ENCODE measurements at places on chromosomes 6 and 20.

GRCh38 chr6:41682056-41682477, 43.8 kb downstream of the MDFI start:
- H3K27me3 ChIP-seq: peaks cover 16% of the 10 kb centered on the region
- H3K27ac ChIP-seq: peak overlapping the region; percentile 45
- peaks cover 33% of the 10 kb centered on the region for H3K36me3 ChIP-seq
- H3K4me1 ChIP-seq: peaks cover 27% of the 10 kb centered on the region

DNA sequence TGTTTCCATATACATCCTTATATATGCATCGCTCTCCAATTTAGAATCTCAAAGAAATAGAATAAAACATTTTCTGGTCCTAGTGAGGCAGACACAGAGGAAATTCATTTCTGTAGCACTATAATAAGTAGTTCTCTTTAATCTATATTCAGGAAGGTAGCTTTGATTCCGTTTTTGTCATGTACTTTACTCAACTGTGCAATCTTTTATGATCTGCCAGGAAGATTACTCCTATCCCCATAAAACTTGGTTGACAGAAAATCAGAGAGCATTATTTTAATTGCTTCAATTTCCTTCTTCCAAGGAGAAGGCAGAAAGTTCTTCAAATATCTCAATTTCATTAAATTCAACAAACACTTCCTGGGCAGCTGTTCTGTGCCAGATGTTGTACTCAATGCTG, 10.6 kb upstream of the CLIC5 start:
- H3K27me3 ChIP-seq: peaks cover 16% of the 10 kb centered on the region
- no peaks in the 10 kb centered on the region for H3K36me3 ChIP-seq
- H3K4me3 ChIP-seq: no peak overlapping the region
- H3K27ac ChIP-seq: no peak overlapping the region

DNA sequence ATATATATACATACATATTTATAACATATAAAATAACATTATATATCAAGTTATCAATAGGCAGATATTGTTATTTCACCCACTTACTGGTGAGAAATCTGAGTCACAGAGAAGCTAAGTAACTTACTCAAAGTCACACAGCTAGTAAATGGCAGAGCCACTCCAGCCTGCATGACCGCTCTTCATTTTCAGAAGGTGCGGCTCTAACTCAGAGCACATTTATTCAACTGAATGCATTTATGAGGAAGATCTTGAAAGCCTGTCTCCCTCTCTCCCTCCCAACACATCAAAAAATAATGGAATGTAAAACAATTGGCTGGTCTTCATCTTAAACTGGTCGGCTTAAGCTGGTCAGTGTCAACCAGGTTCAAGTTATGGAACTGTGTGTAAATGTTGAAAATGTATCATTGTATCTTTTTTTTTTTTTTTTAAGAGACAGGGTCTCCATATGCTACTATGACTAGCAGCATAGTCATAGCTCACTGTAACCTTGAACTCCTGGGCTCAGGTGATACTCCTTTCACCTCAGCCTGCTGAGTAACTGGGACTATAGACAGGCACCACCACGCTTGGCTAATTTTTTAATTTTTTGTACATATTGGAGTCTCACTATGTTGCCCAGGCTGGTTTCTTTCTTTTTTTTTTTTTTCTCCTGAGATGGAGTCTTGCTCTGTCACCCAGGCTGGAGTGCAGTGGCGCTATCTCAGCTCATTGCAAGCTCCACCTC, 70.7 kb upstream of the NCOA3 start:
- H3K27me3 ChIP-seq: no peaks in the 10 kb centered on the region
- no peaks in the 10 kb centered on the region for H3K36me3 ChIP-seq
- H3K27ac ChIP-seq: no peak overlapping the region
- DNase-seq: no peak
- peaks cover 3% of the 10 kb centered on the region for H3K4me1 ChIP-seq

- H3K4me3 ChIP-seq: peak overlapping the region; percentile 93
- peak overlapping the region; percentile 69 for H3K27ac ChIP-seq
- H3K27me3 ChIP-seq: no peaks in the 10 kb centered on the region
- peak; percentile 86 for DNase-seq
Observed at GRCh38 chr6:29628419-29629281, 4.3 kb downstream of the GABBR1 start.

- no peaks in the 10 kb centered on the region for H3K27me3 ChIP-seq
- no peak for DNase-seq
- H3K4me1 ChIP-seq: peaks cover 9% of the 10 kb centered on the region
- no peak overlapping the region for H3K27ac ChIP-seq
- H3K36me3 ChIP-seq: peaks cover 67% of the 10 kb centered on the region
Observed at GRCh38 chr6:161138543-161139303, 135.1 kb downstream of the AGPAT4 start.

DNA sequence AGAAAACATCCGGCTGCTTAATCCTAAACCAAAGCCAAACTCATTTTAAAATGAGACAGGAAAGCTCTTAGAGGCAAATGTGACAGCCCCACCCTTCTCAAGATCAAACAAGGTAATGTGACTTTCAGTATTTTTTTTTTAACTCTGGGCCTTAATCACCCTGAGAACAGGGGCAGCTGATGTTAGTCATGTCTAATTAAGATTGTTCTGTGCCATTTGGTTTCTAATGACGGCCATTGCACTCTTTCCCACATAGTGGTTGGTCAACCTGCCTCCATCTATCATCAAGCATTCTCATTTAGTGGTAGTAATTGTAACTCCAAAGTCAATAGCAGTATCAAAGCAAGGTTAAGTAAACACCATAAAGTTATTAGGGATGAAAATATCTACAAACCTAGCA, 191.6 kb upstream of the EXOC2 start:
- H3K4me3 ChIP-seq: no peak overlapping the region
- no peaks in the 10 kb centered on the region for H3K27me3 ChIP-seq
- DNase-seq: no peak
- H3K36me3 ChIP-seq: no peaks in the 10 kb centered on the region

- H3K36me3 ChIP-seq: no peaks in the 10 kb centered on the region
- no peak overlapping the region for H3K4me3 ChIP-seq
- H3K27ac ChIP-seq: no peak overlapping the region
Observed at GRCh38 chr6:52162940-52163908, 23.0 kb upstream of the IL17A start.
